ENCODE measurements at places on chromosomes 7 and 10.

DNA sequence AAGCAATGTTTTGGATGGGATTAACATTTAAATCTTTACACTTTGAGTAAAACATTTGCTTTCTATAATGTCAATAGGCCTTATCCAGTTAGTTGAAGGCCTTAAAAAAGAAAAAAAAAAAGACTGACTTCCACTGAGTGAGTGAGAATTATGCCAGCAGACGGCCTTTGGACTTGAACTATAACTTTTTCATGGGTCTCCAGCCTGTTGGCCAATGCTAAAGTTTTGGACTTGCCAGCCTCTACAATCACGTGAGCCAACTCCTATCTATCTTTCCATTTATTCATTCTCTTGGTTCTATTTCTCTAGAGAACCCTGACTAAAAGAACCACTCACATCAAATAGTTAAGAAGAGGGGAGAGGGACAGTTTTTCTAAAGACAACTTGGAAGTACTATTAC lies 2.8 kb upstream of the FAS start:
- no peak for DNase-seq

GRCh38 chr7:115840702-115841101 lies 189.9 kb downstream of the TFEC start:
- no peak for DNase-seq

DNA sequence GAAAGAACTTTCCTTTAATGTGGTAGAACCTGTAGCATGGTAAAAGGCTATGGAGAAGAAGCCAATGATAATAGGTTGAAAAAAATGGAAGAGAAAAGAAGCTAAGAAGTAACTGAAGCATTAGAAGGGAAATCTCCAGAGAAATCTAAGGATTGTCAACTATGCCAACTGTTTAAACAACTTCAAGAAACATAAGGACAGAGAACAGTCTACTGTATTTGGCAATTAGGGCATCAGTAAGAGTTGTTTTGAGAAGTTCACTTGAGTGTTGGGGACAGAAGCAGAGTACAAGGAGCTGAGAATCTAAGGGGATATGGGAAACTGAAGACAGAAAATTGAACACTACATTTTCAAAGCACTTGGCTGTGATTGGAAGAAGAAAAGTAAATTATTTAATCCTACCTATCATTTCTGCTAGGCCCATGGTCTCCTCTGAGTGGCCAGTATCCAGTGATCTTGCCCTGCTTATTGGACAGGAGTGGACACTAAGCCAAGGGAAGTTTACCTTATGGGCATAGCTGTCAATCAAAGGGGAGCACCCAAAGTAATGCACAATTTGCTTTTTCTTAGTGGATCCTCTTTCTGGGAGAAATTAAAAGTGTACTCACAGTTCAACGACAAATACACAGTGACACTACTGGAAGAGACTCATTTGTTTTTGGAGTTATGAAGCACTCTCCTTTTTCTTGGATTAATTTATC lies 56.4 kb upstream of the CCDC71L start:
- DNase-seq, result no peak

- no peak for DNase-seq
Observed at GRCh38 chr10:72025832-72026231, 61.6 kb downstream of the CHST3 start.

GRCh38 chr7:124908259-124908658 lies 21.4 kb downstream of the POT1 start:
- DNase-seq, result no peak

- no peak for DNase-seq
Observed at GRCh38 chr10:103797857-103798256, 57.5 kb downstream of the SH3PXD2A start.

DNA sequence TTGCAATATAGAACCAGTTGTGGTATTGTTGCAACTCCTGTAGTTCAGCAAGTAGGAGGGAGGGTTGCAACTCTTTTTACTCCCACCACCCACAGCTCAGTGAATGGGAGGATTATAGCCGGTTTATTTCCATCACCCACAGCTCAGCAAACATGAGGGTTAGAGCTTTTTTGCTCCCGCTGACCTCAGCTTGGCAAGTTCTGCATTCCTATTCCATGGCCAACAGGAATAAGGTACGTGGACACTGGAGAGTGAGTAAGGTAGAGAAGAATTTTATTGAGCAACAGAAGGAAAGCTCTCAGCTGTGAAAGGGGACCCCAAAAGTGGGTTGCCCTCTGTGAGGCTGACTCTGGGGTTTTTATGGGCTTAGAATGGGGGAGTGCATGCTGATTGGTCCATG lies 167.1 kb upstream of the SMIM30 start:
- DNase-seq, result no peak

DNA sequence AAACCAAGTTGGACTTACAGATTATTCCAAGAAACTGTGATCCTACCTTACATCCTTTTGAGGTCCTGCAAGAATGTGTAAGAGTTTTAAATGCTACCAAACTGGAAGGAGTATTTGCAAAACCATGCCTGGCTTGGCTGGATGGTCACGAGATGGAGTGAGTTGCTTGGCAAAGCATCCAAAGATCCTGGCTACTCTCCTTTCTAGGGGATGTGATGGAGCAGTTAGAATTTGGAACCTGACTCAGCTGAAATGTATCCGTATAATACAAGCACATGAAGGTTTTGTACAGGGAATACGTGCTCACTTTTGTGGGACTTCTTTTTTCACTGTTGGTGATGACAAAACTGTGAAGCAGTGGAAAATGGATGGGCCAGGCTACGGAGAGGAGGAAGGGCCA lies 13.3 kb upstream of the SYPL1 start:
- DNase-seq, result no peak

GRCh38 chr7:43784030-43784584 lies 25.6 kb downstream of the BLVRA start:
- no peak for DNase-seq

- no peak for DNase-seq
Observed at GRCh38 chr10:57579926-57580325, 687.8 kb downstream of the IPMK start.

GRCh38 chr7:130515315-130516040 lies 23.6 kb downstream of the MEST start:
- DNase-seq, result no peak

GRCh38 chr10:80501913-80502521 lies 35.7 kb upstream of the SH2D4B start:
- no peak for DNase-seq

DNA sequence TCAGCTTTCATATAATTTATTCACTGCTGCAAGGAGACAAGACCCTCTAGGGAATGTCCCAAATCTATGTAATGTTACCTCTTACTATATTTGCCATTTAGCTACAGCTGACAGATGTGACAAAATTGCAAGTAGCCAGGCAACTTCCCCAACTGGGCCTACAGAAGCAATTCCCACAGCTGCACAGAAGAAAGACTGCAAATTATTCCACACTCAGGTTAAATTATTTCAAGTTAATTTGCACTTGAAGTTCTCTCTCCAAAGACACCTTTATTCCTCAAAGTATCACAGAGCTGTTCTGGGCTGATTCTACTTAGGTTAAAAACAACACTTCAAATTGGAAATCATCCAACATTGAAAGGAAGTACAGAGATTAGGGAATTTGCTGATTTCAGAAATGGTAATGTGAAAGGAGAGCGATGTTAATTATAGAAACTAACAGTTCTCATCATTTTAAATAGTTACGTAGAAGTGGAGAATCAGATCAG lies 133.6 kb downstream of the THSD7A start:
- no peak for DNase-seq

DNA sequence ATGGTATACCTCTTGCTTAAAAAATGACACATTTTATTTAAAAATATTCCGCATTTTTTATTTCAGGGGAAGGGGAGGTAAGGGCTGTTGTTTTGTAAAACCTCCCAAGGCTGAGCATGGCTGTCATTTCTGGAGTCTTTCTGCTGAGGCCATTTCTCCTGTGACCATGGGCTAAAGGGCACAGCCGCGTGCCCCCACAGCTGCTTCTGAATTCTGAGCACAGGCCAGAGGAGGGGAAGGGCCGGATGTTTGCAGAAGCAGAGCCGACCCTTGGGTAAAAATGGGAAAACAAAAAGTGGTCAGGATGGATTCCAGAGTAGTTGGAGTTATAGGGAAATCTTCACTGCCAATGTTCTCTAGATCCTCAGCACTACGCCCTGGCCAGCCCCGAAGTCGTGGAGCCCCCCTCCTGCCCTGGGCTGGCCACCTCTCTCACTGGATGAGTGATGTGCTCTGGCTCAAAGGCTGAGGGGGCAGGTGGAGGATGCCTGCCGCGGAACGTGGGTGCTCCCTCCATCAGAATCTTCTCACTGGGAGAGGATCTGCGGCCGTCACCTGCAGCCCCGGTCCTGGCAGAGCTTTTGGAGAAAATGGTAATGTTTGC lies 131.3 kb upstream of the ZEB1 start:
- no peak for DNase-seq

DNA sequence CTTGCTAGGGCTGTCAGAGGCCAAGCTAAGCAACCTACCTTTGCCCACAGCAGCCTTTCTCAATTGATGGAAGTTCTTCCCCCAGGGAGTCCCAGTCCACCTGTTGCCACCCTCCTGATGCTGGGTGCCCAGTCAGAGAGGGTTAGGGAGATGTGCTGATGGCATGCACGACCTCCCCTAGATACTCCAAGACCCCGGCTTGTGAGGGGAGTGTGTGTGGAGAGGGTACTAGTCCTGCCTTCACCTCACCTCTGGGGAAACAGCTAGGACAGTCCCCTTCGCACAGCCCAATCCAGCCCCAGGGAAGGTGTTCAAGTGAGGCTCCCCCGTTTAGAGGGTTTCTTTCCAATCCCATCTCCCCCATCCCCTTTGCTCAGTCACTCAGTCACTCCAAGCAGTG lies 1.3 kb upstream of the UNC5B start:
- no peak for DNase-seq

GRCh38 chr10:119007211-119007574 lies 22.3 kb upstream of the NANOS1 start:
- no peak for DNase-seq

GRCh38 chr7:136923111-136923667 lies 54.7 kb downstream of the CHRM2 start:
- no peak for DNase-seq

- no peak for DNase-seq
Observed at GRCh38 chr7:72441791-72442190, 29.7 kb upstream of the CALN1 start.

DNA sequence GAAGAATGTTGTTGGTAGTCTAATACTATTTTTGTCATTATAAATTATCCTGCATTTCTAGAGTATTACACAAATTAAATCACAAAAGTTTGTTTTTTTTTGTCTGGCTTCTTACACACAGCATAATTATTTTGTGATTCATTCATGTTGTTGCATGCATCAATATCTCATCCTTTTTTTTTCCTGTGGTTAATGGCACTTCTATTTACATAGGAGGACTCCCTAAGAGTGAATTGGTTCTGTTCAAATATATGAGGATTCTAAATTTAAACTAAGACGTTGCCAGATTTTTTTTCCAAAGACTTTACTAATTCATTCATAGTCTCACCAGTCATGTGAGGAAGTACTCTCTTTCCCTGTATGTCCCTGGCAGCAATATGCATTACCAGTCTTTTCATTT lies 303.3 kb downstream of the GPR37 start:
- DNase-seq, result no peak

DNA sequence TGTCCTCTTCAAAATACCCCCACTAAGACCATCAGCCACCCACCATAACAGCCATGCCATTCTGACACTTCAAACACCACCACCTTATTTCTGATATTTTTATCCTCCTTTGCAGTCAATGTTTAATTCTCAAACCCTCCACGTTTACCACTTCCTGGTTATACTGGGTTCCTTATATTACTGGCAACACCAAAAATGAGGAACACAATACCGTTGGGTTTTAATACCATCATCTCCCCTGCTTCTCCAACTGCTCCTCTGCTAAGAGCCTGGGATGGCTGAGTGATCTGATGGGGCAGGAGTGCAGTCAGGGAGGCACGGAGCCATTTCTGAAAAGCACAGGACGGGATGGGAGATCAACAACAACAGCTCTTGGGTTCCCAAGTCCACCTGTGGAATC lies 140.5 kb downstream of the CHCHD3 start:
- no peak for DNase-seq

DNA sequence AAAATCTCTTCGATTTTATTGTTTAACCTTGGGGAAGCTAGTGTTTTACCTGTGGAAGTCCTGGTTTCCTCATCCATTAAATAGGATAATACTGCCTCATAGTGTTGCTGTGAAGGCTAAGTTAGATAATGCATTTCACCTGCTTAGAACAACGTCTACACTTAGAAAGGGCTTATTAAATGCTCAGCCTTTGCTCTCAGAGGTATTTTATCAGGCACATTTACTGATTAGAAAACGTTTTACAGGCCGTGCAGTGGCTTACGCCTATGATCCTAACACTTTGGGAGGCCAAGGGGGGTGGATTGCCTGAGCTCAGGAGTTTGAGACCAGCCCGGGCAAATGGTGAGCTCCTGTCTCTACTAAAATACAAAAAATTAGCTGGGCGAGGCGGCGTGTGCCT lies 144.4 kb downstream of the INSYN2A start:
- DNase-seq, result no peak

DNA sequence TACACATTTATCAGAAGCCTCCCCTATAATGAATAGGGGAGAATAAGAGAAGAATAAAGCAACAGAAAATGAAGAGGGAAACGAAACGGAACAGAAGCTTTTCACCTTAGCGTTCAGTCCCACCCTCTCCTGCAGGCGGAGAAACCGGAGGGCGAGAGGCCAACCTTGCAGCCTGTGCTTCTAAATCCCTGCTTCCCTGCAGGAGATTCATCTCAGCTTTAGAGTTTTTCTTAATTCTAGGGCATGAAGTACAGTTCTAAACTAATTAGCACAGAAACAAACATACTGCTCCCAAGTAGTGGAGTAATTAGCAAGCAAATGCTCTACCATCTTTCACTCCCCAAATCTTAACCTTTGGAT lies 107.2 kb downstream of the CUBN start:
- no peak for DNase-seq

DNA sequence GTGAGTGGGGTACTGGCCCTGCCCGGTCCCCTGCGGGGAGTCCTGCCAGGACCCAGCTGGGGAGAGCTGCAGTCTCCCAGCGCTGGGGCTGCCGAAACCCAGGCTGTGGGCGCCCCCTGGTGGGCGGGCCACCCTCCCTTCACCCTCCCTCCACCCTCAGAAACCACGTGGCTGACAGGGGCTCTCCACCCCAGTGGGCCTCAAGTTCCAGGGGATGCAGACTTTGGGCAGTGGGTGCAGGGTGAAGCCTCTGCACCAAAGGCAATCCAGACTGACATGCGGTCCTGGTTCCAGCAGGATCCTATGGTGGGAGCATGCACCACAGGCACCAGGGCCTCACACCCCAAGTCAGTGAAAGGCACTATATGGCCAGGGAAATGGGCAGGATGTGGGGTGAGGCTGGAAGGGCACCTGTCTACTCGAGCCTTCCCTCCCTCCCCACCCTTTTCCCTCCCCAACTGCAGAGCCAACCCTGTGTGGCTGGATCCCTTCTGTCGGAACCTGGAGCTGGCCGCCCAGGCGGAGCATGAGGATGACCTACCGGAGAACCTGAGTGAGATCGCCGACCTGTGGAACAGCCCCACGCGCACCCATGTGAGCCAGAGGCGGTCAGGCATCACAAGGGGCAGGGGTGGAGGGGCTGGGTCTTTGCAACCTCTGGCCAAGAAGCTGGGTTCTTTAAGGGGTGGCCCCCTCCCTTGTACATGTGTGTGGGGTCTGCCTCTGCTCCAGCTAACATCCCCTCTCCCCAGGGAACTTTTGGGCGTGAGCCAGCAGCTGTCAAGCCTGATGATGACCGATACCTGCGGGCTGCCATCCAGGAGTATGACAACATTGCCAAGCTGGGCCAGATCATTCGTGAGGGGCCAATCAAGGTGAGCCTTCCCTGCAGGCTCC lies 38.8 kb downstream of the PSAP start:
- peak; percentile 68 for DNase-seq

- no peak for DNase-seq
Observed at GRCh38 chr7:133746305-133746704, 380.8 kb upstream of the LRGUK start.

Measured in stimulated activated CD8-positive, alpha-beta memory T cell treated with anti-CD3 and anti-CD28 coated beads, Interleukin-7, amount 100 ng/mL, for 1 hour (primary cell).